ENCODE measurements at places on chromosomes 4 and X. TPM values are rescaled to one million over a fixed set of nuclear protein-coding genes. Genes with fewer than 3 reads are reported as not detected.

CT45A10 gene
- total RNA-seq = not detected

EXOC1L gene
- not detected for total RNA-seq

FGF13 gene
- 1.8 TPM for total RNA-seq

P2RY4 gene
- 3.5 TPM for total RNA-seq

HAND2 gene
- total RNA-seq = 43.4 TPM

UGT2B17 gene
- total RNA-seq = 171 TPM

TRPC3 gene
- total RNA-seq = 3.4 TPM

NKX3-2 gene
- 6.0 TPM for total RNA-seq

FAM241A gene
- total RNA-seq = 4.4 TPM

IL3RA gene
- total RNA-seq = 7.1 TPM

MAGEA12 gene
- not detected for total RNA-seq

C4orf54 gene
- not detected for total RNA-seq

PLP2 gene
- total RNA-seq = 60.3 TPM

GPR173 gene
- total RNA-seq = 5.2 TPM

RAB33A gene
- total RNA-seq = 6.2 TPM

MAGEC3 gene
- total RNA-seq = not detected

P2RY10 gene
- 2.0 TPM for total RNA-seq

HEPH gene
- 185 TPM for total RNA-seq

F8A3 gene
- total RNA-seq = 15.2 TPM

USP51 gene
- not detected for total RNA-seq

RHOXF2B gene
- total RNA-seq = not detected

GAGE12J gene
- not detected for total RNA-seq

AMTN gene
- total RNA-seq = not detected

AWAT1 gene
- total RNA-seq = not detected

NPNT gene
- total RNA-seq = 4.5 TPM

ERCC6L gene
- total RNA-seq = 0.32 TPM

GAB1 gene
- total RNA-seq = 33.0 TPM

CLIC2 gene
- 0.75 TPM for total RNA-seq

NXF2 gene
- total RNA-seq = not detected

GAGE12D gene
- total RNA-seq = not detected

CYLC1 gene
- not detected for total RNA-seq

PASD1 gene
- not detected for total RNA-seq

MAGEB1 gene
- total RNA-seq = not detected

RS1 gene
- not detected for total RNA-seq

APELA gene
- not detected for total RNA-seq

SPANXA1 gene
- total RNA-seq = not detected

TRIM60 gene
- total RNA-seq = not detected

GABRB1 gene
- not detected for total RNA-seq

TRIM61 gene
- total RNA-seq = not detected

PAGE2B gene
- total RNA-seq = not detected

CLGN gene
- not detected for total RNA-seq
